ENCODE measurements at places on chromosomes 11 and 22. TPM values are rescaled to one million over a fixed set of nuclear protein-coding genes. Genes with fewer than 3 reads are reported as not detected.

Gene DEUP1
- total RNA-seq: not detected

Gene OVCH2
- total RNA-seq: not detected

Gene OR56A1
- not detected for total RNA-seq

Gene TIGD3
- not detected for total RNA-seq

Gene ARHGAP8
- not detected for total RNA-seq

Gene PLAAT2
- not detected for total RNA-seq

Gene FAM111A
- 17.3 TPM for total RNA-seq

Gene CNTF
- total RNA-seq: 0.73 TPM

Gene NAGA
- total RNA-seq: 21.8 TPM

Gene MYBPC3
- not detected for total RNA-seq

Gene RIBC2
- total RNA-seq: 0.59 TPM

Gene IGF2
- 10.5 TPM for total RNA-seq

Gene TMEM109
- total RNA-seq: 59.8 TPM

Gene FAM76B
- 8.0 TPM for total RNA-seq

Measured in cardiac ventricle fibroblast (primary cell).